ENCODE measurements at places on chromosomes 1 and 21.

DNA sequence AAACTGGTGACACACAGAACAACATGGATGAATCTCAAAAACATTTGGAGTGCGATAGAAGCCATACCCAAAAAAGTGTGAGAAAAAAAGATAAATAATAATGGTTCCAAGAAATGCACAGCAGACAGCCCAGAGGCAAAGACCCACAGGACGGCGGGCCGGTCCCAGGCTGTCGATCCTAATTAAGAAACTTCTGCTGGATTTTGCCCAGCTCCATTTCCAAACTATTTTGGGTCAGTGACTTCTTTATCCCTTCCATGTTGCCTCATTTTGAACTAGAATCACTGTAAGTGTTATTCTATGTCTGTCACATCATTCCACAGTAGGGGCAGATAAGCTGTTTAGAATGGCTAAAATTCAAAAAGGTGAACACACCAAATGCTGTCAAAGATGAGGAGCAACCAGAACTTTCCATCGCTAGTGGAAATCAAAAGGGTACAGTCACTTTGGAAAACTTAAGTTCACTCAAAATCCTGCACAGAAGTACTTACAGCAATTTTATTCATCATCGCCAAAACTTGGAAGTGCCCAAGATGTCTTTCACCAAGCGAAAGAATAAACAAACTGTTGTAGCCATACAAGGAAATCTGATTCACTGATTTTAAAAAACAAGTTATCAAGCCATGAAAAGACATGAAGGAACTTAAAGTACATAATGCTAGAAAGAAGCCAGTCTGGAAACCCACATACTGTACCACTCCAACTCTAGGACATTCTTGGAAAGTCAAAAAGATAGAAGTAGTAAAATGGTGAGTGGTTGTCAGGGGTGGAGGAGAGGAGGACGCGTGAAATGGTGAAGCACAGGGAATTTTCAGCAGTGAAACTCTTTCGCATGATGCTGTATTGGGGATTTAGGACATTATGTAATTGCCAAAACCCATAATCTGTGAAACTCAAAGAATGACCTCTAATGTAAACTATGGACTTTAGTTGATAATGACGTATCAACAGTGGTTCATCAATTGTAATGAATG is 7.5 kb downstream of the NBPF1 start:
- DNase-seq, result no peak

DNA sequence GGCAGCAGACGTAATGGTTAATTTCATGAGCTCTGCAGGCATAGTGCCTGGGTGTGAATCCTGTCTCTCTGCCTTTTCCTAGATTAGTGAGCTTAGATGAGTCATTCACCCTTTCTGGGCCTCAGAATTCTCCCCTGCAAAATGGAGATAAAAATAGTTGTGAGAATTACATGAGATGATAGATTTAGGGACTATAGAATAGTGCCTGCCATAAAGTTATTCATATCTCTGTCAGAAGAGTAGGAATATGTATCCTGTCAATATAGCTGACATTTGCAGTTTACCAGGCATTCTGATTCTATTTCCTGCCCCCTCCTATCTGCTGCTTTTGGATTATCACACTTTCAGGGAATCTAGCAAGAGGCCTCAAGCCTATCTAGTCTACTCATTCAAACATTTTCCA is 112.0 kb downstream of the PDE4B start:
- no peak for DNase-seq

GRCh38 chr21:38599381-38599975 is 101.2 kb upstream of the ERG start:
- DNase-seq, result no peak

DNA sequence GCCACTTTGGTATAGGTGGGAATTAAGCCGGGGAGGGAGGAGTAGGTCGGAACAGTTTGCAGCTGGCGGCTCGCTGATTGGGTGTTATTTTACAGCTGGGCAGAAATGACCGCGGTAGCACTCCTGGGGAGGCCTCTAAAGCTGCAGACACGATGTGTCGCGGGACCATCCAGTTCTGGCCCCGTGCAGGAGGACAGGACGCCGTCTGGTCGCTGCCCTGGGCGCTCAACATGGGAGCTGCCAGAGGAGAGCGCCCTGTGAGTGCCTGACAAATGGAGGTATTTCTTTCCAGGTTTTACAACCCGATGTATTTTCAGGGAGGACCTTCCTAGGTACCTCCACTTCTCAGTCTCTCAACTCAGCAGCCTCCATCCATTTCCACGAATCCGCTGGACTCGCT is 46.2 kb downstream of the CDC7 start:
- no peak for DNase-seq

- DNase-seq, result no peak
These were observed 417.7 kb upstream of the KAZN start for GRCh38 chr1:14180738-14181137.

DNA sequence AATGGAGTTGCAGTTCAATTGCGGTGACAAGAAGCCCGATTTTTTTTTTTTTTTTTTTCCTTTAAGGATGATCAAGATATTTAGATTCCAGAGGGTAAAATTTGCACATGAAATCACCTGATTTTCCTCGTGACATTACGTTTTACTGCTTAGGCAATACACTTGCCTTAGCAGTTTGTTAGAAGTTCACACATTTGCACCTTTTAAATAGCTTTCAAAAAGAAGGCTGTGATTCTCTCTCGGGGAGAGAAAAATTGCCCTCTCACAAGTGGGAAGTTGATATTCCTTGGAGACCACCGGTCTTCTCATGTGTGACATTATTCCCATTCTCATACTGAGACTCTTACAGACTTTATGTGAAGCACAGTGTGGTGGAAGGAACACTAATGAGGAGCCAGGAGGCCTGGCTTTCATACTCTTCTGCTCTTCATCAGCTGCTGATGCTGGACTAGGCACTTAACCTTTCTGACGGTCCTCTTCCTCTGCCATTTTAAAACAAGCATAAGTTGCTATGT is 69.8 kb upstream of the HSPA13 start:
- DNase-seq, result no peak

Data from stimulated activated CD4-positive, alpha-beta T cell treated with anti-CD3 and anti-CD28 coated beads, Interleukin-15, amount 100 ng/mL, for 48 hours (primary cell).